ENCODE measurements at places on chromosomes 5 and 9. TPM values are rescaled to one million over a fixed set of nuclear protein-coding genes. Genes with fewer than 3 reads are reported as not detected.

DNA sequence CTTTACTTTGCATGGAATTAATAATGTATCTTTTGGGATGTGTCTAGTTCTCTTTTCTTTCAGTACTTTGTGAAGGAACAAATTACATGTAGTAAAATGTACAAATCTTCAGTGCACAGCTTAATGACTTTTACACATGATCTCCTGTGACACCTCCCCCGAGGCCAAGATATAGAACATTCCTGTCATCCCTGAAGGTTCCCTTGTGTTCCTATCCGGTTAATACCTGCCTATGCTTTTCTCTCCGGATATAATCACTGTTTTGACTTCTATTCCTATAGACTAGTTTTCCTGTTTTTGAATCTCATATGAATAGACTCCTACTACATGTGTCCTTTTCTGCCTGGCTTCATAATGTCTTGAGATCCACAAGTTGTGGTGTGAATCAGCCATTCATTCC lies 21.5 kb downstream of the STC2 start:
- H3K27me3 ChIP-seq, result no peaks in the 10 kb centered on the region
- H3K36me3 ChIP-seq, result no peaks in the 10 kb centered on the region
- H3K4me1 ChIP-seq, result peaks cover 9% of the 10 kb centered on the region
- no peak for DNase-seq
- no peak overlapping the region for H3K4me3 ChIP-seq

Gene SLC27A6
- total RNA-seq, result 7.2 TPM

DNA sequence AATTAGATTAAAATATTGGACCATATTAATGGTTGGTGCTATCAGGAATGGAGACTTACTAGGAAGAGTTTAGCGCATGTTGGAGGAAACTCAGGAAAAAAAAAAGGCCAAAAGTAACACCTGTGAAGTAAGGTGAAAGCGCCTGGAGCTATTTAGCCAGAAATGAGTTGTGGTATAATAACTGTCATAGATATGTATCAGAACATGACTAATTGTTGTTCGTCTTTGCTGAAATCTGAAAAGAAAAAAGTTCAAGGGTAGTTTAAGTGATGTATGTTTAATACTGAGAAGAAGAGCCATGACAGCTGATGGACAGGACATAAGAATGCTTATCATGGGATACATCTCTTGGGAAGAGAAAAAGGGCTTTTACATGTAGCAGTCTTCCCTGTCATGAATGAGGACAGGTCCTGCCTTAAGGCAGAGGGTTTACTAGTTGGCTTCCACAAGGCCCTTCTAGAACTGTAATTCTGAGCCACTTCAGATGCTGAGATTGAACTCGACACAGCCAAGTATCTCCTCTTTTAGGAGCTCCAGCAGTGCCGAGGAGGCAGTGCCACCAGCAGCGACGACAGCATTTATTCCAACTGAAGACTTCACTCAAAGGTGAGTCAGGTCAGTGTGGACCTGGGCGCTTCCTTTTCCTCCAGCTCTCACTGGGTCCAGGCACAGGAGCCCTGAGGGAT lies 940 bp upstream of the CAMK4 start:
- DNase-seq, result no peak
- H3K27me3 ChIP-seq, result peaks cover 36% of the 10 kb centered on the region
- H3K36me3 ChIP-seq, result no peaks in the 10 kb centered on the region
- peak overlapping the region; percentile 81 for H3K4me3 ChIP-seq
- H3K4me1 ChIP-seq, result no peaks in the 10 kb centered on the region

- H3K4me1 ChIP-seq, result no peaks in the 10 kb centered on the region
- H3K27ac ChIP-seq, result no peak overlapping the region
- no peaks in the 10 kb centered on the region for H3K27me3 ChIP-seq
- H3K4me3 ChIP-seq, result no peak overlapping the region
- H3K36me3 ChIP-seq, result no peaks in the 10 kb centered on the region
These were observed 111.3 kb upstream of the PAPPA start for GRCh38 chr9:116042321-116042720.

DNA sequence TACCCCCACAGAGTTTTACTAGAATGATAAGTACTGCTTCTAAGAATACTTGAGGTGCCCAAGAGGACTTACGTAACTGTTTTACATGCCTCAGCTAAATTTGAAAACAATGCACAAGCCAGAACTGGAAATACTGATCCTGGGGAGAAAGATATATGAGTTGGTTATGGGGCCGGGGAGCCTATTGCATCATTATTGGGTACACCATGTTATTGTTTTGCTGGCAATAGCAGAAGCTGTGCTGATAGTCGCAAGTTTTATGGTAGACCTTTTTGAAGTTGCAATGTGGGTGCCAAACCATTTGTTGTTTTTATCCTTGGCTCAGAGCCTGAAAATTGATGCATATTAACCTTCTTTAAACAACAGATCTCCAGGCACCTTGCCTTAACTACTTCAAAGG lies 108.4 kb upstream of the DHFR start:
- H3K27me3 ChIP-seq, result no peaks in the 10 kb centered on the region
- H3K4me1 ChIP-seq, result no peaks in the 10 kb centered on the region
- no peak overlapping the region for H3K4me3 ChIP-seq

Gene CDX1
- total RNA-seq, result not detected

GRCh38 chr5:72464071-72464470 lies 43.1 kb downstream of the ZNF366 start:
- no peak for DNase-seq
- H3K4me1 ChIP-seq, result no peaks in the 10 kb centered on the region
- no peaks in the 10 kb centered on the region for H3K27me3 ChIP-seq
- H3K36me3 ChIP-seq, result no peaks in the 10 kb centered on the region
- no peak overlapping the region for H3K27ac ChIP-seq

Gene FGF1
- 2.1 TPM for total RNA-seq

GRCh38 chr9:135147938-135148337 lies 60.5 kb downstream of the OLFM1 start:
- H3K36me3 ChIP-seq, result no peaks in the 10 kb centered on the region
- no peak overlapping the region for H3K27ac ChIP-seq
- H3K27me3 ChIP-seq, result no peaks in the 10 kb centered on the region
- no peak overlapping the region for H3K4me3 ChIP-seq
- no peak for DNase-seq

Gene NUTM2G
- not detected for total RNA-seq

Gene PCDHGA9
- 0.89 TPM for total RNA-seq

DNA sequence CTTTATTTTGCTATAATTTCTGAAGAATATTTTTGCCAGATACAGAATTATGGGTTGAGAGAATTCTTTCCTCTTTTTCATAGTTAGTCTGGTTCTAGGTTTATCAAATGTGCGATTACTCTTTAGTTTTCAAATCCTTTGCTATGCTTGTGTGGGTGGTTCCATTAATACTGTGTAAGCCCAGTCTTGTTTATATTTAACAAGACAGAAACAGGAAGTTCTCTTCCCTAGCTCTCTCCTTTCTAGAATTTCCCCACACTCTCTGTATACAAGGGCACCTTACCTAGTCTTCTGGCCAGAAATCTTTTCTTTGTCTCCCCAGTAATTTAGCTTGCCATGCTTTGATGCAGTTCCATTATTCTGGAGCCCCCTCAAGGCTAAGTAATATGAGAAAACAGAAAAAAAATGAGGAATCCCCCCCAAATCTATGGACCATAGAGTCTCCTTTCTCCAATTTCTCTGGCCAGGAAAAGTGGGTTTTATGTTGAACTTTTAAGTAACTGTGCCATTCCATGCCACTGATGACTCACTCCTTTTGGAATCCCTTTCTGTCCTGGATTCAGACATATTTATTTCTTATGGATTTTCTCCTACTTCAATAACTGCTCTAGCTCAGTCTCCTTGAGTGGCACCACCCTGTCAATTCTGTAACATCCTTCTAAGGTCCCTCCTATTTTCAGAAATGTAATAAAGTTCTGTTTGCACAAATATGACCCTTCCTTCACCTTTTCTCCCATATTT lies 1714.1 kb downstream of the EFNA5 start:
- no peak overlapping the region for H3K4me3 ChIP-seq
- no peaks in the 10 kb centered on the region for H3K36me3 ChIP-seq
- no peaks in the 10 kb centered on the region for H3K4me1 ChIP-seq
- H3K27ac ChIP-seq, result no peak overlapping the region
- no peak for DNase-seq
- H3K27me3 ChIP-seq, result no peaks in the 10 kb centered on the region

GRCh38 chr5:126251024-126251423 lies 172.2 kb upstream of the GRAMD2B start:
- no peaks in the 10 kb centered on the region for H3K27me3 ChIP-seq
- no peaks in the 10 kb centered on the region for H3K36me3 ChIP-seq
- no peak for DNase-seq
- no peak overlapping the region for H3K27ac ChIP-seq
- H3K4me1 ChIP-seq, result no peaks in the 10 kb centered on the region

GRCh38 chr5:127038550-127038949 lies 8.2 kb upstream of the MARCHF3 start:
- no peak overlapping the region for H3K4me3 ChIP-seq
- no peak for DNase-seq
- peaks cover 1% of the 10 kb centered on the region for H3K27me3 ChIP-seq
- H3K4me1 ChIP-seq, result peaks cover 10% of the 10 kb centered on the region
- no peaks in the 10 kb centered on the region for H3K36me3 ChIP-seq

Gene PPIC
- total RNA-seq, result 26.4 TPM

GRCh38 chr9:109908459-109909390 lies 128.7 kb downstream of the PALM2AKAP2 start:
- DNase-seq, result peak; percentile 3
- H3K4me3 ChIP-seq, result no peak overlapping the region

GRCh38 chr5:160242145-160242544 lies 12.8 kb downstream of the FABP6 start:
- DNase-seq, result no peak
- peaks cover 4% of the 10 kb centered on the region for H3K4me1 ChIP-seq
- no peaks in the 10 kb centered on the region for H3K36me3 ChIP-seq
- no peak overlapping the region for H3K4me3 ChIP-seq

Gene CNTFR
- 1.5 TPM for total RNA-seq

GRCh38 chr9:75866273-75866871 lies 24.1 kb upstream of the PCSK5 start:
- no peaks in the 10 kb centered on the region for H3K4me1 ChIP-seq
- H3K4me3 ChIP-seq, result no peak overlapping the region
- peak; percentile 72 for DNase-seq
- H3K36me3 ChIP-seq, result no peaks in the 10 kb centered on the region
- H3K27me3 ChIP-seq, result peaks cover 5% of the 10 kb centered on the region

Gene PPP2R2B
- 8.0 TPM for total RNA-seq

DNA sequence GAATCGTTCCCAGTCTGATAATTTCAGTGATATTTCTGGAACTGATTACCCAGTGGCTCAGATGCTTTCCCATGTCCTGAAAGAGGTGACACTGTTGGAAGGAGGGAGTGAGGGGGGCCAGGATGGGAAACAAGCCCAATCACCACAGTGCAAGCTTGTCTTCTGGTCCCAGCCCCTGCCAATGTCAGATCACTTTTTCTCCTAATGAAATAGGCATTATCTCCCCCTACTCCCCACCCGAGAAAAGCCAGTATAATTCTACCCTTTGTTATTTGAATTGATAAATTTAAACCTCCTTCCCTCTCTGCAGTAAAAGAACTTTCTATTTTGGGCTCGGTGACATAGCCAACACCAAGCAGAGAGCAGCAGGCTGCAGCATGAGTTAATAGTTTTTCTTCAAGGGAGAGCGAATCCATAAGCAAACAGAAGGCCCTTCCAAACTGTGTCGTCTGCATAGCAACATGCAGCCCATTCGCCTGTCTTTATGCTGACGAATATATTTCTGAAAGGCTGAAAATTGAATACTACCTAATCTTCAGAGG lies 14.6 kb upstream of the PPP2CA start:
- peaks cover 3% of the 10 kb centered on the region for H3K4me1 ChIP-seq
- no peaks in the 10 kb centered on the region for H3K36me3 ChIP-seq
- no peak overlapping the region for H3K27ac ChIP-seq
- peak; percentile 52 for DNase-seq
- no peak overlapping the region for H3K4me3 ChIP-seq
- no peaks in the 10 kb centered on the region for H3K27me3 ChIP-seq

GRCh38 chr9:71647094-71647591 lies 121.2 kb downstream of the CEMIP2 start:
- DNase-seq, result peak; percentile 55
- H3K4me1 ChIP-seq, result peaks cover 3% of the 10 kb centered on the region
- H3K27ac ChIP-seq, result no peak overlapping the region
- H3K27me3 ChIP-seq, result no peaks in the 10 kb centered on the region
- H3K36me3 ChIP-seq, result no peaks in the 10 kb centered on the region
- H3K4me3 ChIP-seq, result no peak overlapping the region

Gene SLC45A2
- not detected for total RNA-seq
